CD4-positive, alpha-beta T cell treated with Interleukin-15 for 4 hours (primary cell): ENCODE measurements at places on chromosomes 3 and 15.

GRCh38 chr3:60304112-60304511 is 947.1 kb downstream of the FHIT start:
- DNase-seq: no peak

DNA sequence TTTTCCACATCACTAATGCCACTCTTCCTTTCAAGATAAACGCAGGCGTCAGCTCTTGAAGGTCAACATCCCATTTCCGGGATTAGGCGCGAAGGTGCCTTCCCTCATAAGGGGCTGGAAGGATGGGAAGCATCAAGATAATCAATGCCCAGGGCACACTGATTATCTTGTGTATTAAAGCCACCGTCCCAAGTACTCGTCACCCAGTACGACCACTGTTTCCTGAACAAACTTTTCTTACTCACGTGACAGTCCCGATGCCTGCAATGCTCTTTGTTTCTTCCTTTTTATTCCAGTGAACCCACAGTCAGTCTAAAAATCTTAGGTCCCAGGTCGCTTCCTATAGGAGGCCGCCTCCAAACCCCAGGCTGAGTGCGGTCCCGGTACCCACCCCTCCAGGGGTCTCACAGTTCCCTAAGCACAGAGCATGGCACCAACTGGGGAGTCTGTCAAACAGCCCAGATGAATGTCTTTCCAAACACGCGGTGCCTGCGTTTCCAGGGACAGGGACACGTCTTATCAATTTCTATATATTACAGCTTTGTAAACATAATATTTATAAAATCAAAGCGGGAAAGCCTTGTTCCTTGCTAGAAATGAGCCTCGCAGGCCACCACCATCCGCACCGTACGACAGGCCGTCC is 589 bp downstream of the ANAPC13 start:
- peak; percentile 95 for DNase-seq

- no peak for DNase-seq
These were observed 140.7 kb downstream of the KLF13 start for GRCh38 chr15:31467361-31467760.

DNA sequence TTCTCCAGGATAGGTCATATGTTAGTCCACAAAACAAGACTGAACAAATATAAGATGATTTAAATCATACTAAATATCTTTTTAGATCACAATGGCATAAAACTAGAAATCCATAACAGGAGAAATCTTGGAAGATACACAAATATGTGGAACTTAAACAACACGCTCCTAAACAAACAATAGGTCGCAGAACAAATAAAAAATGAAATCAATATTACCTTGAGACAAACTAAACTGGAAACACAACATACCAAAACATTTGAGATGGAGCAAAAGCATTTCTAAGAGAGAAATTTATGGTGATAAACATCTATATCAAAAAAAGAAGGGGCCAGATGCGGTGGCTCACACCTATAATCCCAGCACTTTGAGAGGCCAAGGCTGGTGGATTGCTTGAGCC is 8.3 kb upstream of the TMCO5A start:
- DNase-seq: no peak

DNA sequence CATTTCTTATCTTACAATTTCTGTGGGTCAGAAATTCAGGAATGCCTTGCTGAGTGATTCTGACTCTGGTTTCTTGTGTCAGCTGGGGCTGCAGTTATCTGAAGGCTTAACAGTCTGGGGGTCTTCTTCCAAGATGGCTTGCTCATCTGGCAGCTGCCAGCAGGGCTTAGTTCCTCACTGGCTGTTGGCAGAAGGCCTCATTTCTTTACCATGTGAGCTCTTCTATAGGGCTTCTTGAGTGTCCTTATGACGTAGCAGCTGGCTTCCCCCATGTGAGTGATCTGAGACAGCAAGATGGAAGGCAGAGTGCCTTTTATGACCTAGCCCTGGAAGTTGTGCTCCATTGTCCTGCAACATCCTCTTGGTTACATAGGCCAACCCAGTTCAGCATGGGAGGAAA is 82.0 kb upstream of the PDZRN3 start:
- no peak for DNase-seq

- DNase-seq: peak; percentile 23
These were observed 15.8 kb downstream of the SCG5 start for GRCh38 chr15:32657198-32657883.

GRCh38 chr3:126423191-126424038 is 28.7 kb downstream of the CFAP100 start:
- DNase-seq: no peak

DNA sequence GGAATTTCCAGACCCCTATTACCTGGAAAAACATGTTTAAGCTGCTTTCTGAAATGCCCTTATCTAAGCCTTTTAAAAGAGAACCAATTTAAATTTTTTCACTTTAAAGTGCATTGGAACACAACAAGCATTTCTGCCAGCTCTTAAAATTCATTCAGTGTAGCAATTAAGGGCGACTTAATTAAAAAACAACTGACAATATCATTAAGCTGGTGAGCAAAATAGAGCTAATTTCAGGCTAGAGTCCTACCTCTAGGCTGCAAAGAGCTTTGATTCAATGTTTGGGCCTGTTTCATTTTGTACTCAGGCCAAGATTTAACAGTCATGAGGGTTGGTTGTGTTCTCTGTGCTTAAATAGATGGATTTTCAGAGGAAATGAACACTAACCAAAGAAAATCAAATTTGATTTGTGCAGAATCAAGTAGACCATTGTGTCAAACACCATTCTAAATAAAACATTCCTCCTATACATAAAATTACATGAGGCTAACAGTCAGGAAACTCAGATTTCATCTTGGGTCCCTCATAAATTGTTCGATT is 114.6 kb downstream of the TMEM108 start:
- no peak for DNase-seq

DNA sequence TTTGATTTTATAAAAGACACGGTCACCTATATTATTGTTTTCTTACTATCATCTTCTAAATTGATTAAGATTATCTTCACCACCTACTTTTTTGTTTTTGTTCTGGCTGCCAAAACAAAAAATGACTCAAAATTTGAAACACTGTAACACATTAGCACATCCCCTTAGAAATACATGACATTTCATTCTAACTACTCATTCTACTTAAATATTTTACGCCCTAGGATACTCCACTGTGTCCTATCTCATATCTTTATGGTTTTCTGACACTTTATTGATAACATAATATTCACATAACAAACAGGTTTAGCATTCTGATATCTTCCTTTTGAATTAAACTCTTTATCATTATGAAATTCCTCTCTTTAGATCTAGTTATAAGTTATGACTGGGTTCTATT is 656.2 kb downstream of the GBE1 start:
- no peak for DNase-seq

GRCh38 chr3:181683563-181683962 is 28.2 kb upstream of the SOX2 start:
- no peak for DNase-seq

- DNase-seq: no peak
These were observed 2.0 kb downstream of the TMEM158 start for GRCh38 chr3:45223889-45224727.

DNA sequence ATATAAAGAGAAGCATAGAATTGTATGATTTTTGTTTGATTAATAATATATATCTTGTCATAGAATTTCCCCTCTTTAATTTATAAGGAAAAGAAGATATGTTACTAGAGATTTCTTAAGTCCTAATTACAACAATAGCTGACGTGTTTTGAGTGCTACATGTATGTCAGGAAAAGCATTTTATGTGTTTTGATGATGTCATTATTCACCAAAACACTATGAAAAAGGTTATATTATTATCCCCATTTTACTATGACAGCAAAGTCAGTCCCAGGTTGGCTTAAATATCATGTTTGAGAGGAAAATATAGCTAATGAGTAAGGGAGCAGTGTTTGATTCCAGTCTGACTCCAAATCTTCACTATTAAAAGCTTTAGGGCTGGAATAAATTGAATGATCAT is 428.4 kb upstream of the GOLIM4 start:
- DNase-seq: no peak

- no peak for DNase-seq
These were observed 430.6 kb downstream of the FOXP1 start for GRCh38 chr3:71152892-71153265.

- no peak for DNase-seq
These were observed 24.0 kb downstream of the PLXNA1 start for GRCh38 chr3:127006781-127007436.

- no peak for DNase-seq
These were observed 54.6 kb upstream of the FURIN start for GRCh38 chr15:90813796-90814190.

DNA sequence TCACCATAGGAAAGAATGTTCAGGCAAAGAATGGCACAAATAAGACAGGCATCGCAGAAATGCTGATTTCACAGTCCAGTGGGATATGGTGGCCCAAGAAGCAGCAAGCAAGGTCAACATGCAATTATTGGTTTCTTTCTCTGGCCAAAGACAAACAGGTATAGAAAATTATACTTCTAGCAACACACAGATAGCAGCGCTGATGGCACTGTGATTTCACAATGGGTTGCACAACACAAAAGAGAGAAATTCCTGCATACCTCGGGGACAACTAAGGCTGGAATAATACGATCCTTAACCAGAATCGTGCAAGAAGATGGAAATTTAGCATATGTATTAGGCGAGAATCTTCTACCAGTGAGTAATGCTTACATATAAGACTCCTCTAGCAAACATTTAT is 76.3 kb upstream of the NR2F2 start:
- DNase-seq: no peak

- no peak for DNase-seq
These were observed 170.4 kb downstream of the P3H2 start for GRCh38 chr3:189950258-189950657.

- DNase-seq: no peak
These were observed 117.1 kb upstream of the TJP1 start for GRCh38 chr15:29939404-29939803.

GRCh38 chr15:76153241-76154197 is 93.7 kb downstream of the TMEM266 start:
- no peak for DNase-seq

GRCh38 chr15:91849180-91849579 is 4.3 kb upstream of the SLCO3A1 start:
- no peak for DNase-seq

DNA sequence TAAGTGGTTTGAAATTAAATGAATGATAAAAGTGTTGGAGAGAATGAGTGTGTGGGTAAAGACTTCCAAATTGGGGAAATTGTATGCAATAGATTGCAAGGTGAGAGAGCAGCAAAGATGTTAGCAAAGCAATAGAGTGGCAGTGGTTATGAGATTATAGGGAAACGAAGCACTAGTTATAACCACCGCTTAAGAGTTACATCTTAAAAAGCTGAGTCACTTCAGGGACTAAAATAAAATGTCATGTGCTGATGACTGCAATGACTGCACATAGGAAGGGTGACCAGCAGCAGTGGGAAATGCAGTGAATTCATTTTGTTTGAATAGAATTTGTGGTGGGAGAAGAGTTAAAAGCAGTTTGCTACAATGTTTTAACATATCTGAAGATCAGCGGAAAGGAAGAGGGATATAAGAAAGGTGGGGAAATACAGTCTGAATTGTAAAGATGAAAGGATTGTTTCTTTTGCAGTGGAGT is 127.3 kb downstream of the RAP2B start:
- no peak for DNase-seq

- DNase-seq: no peak
These were observed 119.4 kb upstream of the ROBO1 start for GRCh38 chr3:79887213-79887612.

- no peak for DNase-seq
These were observed 699.5 kb upstream of the CFAP20DC start for GRCh38 chr3:59749291-59749690.

GRCh38 chr3:34264337-34265041 is 466.1 kb downstream of the PDCD6IP start:
- no peak for DNase-seq

- DNase-seq: no peak
These were observed 359.7 kb downstream of the FGF12 start for GRCh38 chr3:192367616-192368015.

DNA sequence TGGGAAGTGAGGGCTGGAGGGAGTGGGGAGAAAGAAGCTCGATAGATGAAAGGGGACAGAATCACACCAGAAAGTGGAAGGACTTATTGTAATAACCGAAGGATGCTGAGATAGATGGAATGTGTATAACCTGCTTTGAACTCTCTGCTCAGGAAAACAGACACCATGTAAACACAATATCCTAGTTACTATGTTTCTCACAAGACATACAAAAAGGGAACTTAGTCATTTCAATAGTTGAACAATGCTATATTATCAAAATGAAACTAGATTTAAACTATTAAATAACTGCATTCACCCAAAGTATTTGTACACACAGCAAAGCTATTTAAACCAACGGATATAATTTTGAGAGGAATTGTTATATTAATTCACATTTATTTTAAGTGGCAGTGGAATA is 108.3 kb upstream of the GADL1 start:
- no peak for DNase-seq

- no peak for DNase-seq
These were observed 230.7 kb upstream of the TRIM42 start for GRCh38 chr3:140447136-140447535.

- no peak for DNase-seq
These were observed 4.5 kb upstream of the SEMA3B start for GRCh38 chr3:50264383-50264963.

- no peak for DNase-seq
These were observed 22.9 kb upstream of the TPM1 start for GRCh38 chr15:63019511-63020109.

DNA sequence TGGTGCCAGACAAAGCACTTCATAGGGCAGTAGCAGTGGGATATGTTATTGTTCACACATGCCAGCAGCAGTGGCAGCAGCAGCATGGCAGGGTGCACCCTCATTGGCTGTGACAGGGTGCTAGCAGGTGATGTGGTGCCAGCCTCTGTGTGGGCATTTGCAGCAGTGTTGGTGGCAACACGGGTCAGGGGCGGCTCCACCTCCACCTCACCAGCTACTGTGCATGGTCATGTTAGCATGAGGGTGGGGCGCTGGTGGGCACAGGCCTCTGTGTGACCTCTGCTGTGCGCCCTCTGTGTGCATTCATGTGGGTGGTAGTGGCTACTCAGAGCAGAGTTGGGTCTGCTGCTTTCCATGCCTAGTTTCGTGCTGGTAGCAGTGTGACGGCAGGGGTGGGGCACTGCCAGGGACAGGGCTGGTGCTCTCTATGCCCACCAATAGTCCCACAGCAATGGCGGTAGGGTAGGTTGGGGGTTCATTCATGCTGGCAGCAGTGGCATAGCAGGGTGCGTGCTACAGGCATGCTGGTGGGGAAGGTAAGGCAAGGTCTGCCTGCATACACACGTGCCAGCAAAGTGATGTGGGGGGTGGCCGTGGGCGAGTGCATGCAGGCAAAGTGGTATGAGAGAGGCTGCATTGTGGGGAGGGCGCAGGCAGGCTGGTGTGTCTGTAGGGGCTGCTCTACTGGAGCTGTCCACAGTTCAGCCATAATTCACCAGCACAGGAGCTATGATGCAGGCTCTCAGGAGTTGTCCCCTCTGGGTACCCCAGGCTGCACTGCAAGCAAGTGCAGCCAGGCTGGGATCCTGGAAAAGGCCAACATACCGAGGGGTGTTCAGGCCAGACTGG is 402.7 kb downstream of the GRM7 start:
- no peak for DNase-seq

- no peak for DNase-seq
These were observed 84.2 kb upstream of the ZNF280D start for GRCh38 chr15:56817321-56818080.

- no peak for DNase-seq
These were observed 14.5 kb downstream of the CORO2B start for GRCh38 chr15:68593341-68593740.
